ENCODE measurements at places on chromosomes 3 and 15.

DNA sequence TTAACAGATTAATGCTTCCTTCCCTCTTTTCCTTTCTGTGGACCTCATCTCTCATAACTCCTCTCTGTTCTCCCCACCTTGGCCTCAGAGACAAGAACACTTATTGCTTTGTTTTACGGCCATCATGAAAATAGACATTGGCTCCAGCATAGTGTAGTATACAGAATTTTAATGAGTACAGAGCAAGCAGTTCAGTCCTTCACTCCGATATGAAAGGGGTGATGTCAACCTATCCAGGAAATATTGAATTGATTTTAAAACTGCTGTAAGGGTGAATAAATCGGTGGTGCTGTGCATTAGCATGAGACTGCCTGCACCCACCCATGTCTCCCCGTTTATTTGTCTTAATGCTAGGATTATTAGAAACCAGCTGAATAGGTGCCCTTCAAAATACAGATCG, 490.9 kb upstream of the TBL1XR1 start:
- no peak for DNase-seq

- no peak for DNase-seq
Observed at GRCh38 chr3:99286266-99286845, 352.0 kb upstream of the COL8A1 start.

- no peak for DNase-seq
Observed at GRCh38 chr15:25707656-25708365, 155.3 kb downstream of the ATP10A start.

DNA sequence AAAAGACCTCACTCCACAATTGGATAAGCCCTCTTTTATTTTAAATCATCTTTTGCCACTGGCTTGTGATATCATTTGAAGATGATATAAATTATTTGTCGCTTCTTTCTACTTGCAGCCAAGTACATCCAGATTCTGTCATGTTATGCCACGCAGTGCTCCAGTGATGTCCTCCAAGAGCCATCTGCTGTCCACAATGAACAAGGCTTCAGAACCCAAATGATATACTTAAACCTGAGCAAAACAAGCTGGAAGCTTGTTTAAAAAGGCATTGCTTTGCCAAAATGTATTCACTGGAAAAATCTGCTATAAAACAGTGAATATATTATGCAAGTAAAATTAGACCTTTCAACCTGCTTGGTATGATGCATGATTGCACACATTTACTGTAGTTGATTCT, 58.8 kb upstream of the ARL6 start:
- DNase-seq, result no peak

DNA sequence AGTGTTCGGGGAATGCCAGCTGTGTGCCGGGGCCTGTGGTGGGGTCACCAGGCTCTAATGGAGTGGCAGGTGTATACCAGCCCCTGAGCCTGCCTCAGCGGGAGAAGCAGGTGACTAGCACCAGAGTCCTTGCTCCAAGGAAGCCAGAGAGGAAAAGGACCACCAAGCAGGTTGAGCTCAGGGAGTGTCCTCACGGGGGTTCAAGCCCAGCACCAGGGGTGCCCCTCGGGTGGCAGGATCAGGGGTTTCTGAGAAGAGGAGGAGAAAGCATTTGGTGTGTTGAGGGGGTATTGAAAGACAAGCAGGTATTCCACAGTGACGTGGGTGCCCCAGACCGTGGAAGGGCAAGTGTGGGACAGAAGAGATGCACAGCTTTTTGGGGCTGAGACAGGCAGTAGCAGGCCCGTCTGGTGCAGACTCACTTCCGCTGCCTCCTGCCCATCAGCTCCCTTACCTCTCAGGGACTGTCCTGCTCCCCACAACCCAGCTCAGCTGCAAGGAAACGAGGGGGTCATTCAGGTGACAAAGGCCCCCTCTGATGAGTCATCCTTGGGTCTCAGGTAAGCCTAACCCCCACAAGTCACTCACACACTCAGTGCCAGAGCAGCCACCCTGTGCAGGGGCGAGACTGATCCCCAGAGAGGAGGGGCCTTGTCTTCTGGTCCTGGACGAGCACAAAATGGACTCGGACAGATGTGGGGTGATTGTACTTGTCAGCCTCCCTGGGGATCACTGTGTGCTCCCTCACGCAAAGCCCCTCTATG, 21.4 kb upstream of the POC1A start:
- DNase-seq, result no peak

DNA sequence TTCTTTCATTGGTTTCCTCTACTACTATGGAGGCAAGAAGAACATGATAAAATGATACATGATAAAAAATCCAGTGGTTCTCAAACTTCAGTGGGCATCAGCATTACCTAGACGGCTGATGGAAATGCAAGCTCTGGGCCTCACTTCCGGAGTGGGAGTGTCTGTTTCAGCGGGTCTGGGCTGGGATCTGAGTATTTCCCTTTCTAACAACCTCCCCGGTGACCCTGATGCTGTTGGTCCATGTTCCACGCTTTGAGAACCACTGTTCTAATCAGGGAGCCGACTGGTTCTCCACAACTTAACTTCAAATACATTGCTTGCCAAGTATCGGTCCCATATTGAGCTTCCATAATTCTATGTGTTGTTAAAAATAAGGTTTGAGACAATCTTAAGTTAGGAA, 712.3 kb upstream of the LMCD1 start:
- DNase-seq, result no peak

GRCh38 chr15:89783861-89784685, 7.9 kb downstream of the MESP2 start:
- no peak for DNase-seq

GRCh38 chr3:49158103-49158709, 7.9 kb downstream of the CCDC71 start:
- no peak for DNase-seq

- no peak for DNase-seq
Observed at GRCh38 chr3:42012383-42012934, 50.6 kb upstream of the ULK4 start.

DNA sequence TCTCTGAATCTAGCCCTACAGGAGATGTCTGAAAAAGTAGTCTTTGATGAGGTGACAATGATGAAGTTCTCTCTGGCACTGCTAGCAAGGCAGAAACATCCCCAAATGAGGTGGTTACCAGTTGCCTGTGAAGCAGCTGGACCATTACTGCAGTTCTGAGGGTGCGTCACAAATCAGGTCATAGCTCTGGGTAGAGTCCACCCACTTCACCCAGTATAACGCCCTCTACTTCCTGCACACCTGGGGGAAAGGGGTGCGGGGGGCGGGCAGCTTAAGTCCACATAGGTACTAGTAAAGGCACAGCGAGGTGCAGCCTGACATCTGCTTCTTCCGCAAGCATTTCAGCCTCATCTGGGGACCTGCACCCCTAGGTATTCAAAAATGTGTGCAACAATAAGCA, 13.4 kb upstream of the SATB1 start:
- no peak for DNase-seq

DNA sequence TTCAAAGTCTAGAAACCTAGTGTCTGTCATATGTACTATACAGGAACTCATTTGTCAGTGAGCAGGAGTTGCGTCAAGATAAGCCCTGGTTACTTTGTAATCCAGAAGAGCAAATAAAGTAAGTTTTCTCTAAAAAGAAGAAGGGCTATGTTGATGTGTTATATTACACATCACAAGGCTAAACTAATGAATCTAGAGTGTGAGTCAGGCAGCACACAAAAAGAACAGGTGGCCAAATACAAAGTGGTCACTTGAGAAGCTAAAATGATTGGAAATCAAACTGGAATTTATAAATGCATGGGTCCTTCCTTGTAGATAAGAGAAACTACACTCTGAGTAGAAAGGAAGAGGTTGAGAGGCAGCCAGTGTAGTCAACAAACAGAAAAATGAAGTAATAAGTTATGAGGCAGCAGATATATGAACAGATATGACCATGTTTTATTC, 771.6 kb downstream of the DIPK2A start:
- no peak for DNase-seq

GRCh38 chr15:38149315-38149714, 103.3 kb upstream of the SPRED1 start:
- DNase-seq, result no peak
